ENCODE measurements at places on chromosomes 2 and 18.

GRCh38 chr2:2646433-2647051, 315.5 kb upstream of the MYT1L start:
- DNase-seq: no peak

DNA sequence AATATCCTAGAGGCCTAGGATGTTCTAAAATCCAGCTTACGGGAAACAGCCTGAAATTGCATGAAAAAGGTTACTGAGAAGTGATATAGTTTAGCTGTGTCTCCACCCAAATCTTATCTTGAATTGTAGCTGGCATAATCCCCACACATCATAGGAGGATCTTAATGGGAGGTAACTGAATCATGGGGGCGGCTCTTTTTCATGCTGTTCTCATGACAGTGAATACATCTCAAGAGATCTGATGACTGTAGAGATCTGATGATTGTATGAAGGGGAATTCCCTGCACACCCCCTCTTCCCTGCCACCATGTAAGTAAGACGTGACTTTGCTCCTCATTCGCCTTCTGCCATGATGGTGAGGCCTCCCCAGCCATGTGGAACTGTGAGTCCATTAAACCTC, 385.6 kb upstream of the ID2 start:
- no peak for DNase-seq

DNA sequence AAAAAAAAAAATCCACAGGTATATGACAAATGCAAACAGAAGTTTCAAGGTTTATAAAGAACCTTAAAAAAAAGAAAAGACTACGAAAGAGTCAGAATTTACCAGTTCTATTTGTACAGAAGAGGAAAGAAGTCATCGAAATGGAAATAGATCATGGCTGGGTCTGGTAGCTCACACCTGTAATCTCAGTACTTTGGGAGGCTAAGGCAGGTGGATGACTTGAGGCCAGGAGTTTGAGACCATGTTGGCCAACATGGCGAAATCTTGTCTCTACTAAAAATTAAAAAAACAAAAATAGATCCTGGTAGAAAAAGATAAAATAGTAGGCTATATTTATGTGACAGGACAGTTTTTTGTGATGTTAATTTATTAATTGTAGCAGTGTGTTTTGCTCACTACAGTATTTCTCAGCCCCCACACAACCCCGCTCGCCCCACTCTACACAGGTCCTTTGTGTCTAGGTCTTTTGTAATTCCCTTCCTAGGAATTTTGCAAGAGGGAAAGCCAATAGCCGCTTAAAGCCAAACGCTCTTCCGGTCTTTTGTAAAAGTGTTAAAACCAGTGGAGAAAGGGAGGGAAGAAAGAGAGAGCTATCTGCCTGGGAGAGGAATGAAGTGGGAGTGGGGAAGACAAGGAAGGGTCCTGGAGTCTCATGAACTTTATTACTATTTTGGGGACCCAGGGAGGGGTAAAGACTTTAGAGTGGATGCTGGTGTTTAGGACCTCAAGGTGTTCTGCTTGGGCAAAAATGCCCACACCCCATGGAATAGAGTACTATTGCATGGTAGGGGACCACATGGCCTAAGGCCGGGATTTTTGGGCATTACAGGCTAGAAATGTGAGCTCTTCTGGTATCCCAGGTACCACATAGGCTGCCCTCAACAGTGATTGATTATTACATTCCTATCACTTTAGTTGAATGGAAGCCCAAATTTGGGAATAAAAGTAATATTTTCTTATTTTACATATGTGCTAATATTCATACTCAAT, 59.4 kb upstream of the XPO1 start:
- DNase-seq: no peak

GRCh38 chr2:239846789-239847676, 178.1 kb downstream of the NDUFA10 start:
- no peak for DNase-seq

DNA sequence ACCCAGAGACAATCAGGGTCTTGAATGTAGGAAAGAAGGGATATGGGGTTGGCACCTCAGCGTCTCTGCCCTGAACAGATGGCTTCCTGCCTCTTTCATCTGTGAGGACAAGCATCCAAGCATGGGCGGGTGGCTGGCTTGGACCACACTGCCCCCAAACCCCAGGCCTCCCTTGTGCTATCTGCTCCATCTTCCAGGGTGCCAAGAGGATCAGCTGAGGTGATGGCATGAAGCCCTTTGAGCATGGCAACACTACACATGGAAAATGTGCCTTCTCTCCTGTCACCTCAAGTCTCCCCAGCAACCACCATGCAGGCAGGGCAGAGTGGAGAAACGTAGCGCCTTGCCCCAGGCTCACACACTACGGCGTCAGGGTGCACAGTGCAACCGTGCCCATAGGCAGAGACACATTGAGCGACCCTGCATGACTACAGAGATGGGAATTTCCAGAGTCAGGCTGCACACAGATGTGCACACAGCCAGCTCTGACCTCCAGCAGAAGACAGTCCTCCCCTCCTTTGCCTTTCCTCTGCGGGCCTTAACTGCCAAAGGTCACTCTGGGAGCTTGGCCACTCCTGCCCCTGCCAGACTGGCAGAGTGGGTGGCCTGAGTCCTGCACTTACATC, 1.5 kb downstream of the KCNIP3 start:
- no peak for DNase-seq

GRCh38 chr18:51194604-51195003, 2.9 kb downstream of the MEX3C start:
- peak; percentile 41 for DNase-seq

DNA sequence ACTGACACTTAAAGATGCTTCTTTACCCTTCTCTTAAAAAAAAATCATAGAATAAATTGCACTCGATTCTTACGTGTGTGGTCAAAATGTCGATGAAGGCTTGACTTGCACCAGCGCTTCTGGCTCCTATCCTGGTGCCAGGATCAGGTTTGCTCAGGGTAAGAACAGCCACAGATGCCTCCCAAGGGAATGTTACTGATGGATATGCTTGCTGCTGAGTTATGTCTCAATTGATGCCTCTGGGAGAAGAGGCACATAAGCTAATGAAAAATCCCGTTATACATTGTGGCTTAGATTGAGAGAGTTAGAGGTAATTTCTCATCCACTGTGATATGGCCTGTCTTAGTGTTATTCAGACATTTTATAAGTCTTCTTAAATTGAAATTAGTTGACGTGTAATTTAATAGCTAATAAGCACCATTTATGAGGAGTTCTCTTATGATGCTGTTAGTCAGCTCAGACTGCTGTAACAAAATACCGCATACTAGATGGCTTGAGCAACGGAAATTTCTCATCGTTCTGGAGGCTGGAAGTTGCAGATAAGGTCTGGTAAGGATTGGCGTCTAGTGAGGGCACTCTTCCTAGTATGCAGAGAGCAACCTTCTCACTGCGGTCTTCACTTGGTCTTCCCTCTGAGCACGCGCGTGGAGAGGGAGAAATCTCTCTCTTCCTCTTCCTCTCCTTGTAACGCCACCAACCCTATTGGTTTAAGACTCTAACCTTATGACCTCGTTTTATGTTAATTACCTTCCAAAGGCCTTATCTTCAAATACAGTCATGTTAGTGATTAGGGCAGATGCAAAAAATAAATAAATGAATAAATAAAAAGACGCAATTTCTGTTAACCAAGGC, 116.6 kb upstream of the NOSTRIN start:
- no peak for DNase-seq

DNA sequence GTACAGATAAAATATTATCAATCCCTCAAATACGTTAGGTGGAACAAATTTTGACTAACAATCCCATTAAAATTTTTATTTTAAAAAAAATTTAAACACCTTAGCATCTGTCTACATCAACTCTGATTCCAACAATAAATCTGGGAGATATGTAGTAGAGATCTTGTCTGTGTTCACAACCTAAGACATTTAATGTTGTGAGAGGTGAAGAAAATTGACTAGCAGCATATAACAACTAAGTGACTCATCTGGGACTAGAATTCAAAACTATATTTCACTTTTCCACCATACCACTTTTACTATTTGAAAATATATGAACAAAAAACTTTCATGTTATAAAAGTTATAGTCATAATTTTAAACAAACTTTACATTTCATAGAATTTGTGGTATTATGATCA, 97.9 kb downstream of the ATAD2B start:
- no peak for DNase-seq

GRCh38 chr18:73563901-73564472, 583.6 kb downstream of the FBXO15 start:
- DNase-seq: peak; percentile 29

- DNase-seq: no peak
Observed at GRCh38 chr2:229520691-229521096, 193.7 kb downstream of the DNER start.

DNA sequence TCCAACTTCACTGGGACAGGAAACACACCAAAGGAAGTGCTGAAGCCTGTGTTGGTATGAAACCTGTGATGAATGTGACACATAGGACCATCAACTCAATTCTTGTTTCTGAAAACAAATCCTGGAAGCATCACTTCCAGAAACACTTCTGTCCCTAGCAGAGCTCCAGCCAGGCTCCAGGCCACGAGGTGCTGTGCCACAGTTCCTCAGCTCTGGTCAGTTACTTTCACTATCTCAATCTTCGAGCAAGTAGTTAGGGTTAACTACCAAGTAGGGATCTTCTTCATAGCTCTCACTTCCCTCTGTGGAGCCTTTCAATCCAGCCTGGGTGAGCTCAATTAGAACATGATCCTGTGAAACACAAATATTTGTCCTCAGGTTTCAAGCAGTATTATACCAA, 3.6 kb upstream of the LCT start:
- DNase-seq: no peak

- DNase-seq: no peak
Observed at GRCh38 chr2:36574560-36574959, 23.4 kb downstream of the FEZ2 start.

DNA sequence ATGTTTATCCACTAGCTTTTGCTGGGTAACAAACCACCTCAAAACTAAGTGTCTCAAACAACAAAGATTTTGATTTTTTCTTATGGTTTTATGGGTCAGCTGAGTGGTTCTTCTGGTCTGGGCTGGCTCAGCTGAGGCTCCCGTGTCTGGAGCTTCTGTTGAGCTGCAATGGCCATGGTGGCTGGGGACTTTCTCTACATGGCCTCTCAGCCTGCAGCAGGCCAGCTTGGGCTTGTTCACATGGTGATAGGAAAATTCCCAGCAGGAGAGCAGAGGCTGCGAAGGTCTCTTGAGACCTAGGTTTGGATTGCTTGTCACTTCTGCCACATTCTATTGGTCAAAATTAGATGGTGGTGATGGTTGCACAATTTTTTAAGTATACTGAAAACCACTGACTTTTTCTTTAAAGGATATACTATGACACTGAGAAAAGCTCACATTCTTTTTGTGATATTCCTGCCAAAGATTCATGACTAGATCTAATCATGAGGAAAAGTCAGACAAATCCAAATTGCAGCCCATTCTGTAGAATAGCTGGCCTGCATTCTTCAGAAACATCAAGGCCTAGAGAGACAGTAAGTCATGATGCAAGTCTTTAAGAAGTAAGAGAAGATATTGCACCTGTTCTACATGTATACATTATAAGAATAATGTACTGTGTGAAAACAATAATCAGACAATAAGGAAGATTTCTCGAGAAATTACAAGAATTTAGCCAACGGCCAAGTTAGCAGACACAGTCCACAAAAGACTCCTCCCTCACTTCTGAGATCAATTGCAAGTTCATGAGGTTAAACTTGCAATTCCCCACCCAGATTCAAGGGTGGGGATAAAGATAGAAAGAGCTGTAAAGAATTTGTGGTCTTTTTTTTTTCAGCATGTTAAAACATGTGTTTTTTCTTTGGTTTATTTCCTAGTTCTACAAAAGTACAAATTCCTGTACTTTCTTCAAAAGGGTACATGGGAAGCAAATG, 35.0 kb upstream of the IL1R2 start:
- DNase-seq: no peak

DNA sequence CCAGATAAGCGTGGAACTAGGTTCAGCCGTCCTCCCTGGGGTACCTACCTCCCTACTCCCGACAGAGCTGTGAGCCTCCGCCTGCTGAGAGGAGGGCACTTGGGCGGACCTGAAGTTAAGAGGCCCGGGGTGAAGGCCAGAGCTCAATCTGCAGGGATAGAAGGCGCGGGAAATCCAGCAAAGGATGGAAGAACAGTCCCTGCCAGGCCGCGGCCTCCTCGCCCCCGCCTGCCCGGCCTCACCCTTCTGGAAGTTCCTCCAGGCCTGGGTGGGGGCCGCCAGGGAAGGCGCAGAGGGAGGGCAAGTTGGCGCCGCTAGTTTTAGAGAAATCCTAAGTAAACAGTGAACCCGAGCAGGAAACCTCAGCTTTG, 13.0 kb downstream of the EN1 start:
- DNase-seq: no peak

DNA sequence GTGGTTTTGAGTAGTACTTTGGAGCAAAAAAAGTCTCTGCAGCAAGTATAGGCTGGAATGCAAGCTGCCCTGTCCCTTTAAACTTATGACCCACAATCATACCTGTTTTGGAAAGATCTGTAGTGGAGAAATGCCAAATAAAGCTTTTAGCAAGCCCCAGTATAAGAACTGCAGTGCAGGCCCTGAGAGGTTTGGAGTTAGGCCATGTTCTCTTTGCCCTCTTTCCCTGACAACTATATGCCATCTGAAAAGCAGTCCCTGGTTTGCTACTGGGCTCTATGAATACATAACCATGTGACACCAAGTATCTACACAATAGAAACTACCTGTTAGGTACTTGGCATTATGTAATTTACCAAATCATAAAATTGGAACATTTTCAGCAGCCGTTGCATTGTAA, 267.4 kb upstream of the HNMT start:
- DNase-seq: no peak

- no peak for DNase-seq
Observed at GRCh38 chr2:140585016-140585415, 1545.8 kb downstream of the LRP1B start.

DNA sequence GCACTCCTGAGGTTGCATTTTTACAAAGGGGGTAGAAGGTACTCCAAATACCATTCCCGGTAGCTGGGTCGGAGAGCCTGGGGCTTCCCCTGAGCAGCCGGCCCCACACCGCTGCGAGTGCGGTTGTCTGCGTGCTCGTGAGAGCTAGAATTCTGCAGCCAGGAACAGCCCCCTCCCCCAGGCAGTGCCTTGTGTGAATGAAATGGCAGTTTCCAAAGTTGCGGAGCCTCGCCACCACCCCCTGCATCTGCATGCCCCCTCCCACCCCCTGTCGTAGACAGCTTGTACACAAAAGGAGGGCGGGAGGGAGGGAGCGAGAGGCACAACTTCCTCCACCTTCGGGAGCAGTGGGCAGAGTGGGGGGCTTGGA, 1.1 kb downstream of the MYCN start:
- peak; percentile 37 for DNase-seq

DNA sequence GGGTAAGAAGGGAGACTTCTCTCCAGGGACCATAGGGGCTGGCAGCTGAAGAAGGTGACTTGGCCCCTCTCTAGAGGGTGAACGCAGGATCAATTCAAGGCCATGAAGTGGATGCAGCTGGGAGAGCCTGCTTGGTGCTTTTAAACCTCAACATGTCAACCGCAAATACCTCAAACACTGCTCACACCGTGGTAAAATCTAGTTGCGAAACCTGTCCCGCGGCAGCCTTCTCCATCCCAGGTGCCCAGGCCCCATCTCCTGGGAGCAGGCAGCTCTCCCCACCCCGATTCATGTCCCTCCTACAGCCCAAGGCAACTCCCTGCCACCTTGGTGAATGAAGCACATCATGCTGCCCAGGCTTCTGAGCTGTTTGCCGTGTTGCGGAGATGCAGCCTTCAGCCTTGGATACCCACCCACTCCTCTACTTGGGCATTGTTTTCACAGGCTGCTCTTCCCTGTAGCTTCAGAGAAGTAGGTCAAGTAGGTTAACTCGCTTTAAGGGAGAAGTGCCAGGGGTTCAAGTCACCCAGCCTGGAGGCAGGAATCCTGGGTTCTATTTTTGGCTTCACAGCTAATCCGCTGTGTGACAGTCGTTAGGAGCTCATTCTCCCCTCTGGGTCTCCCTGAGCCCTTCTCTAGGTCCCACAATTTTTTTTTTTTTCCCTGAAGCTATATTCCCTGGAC, 6.2 kb upstream of the EFR3B start:
- DNase-seq: no peak

GRCh38 chr18:70028084-70028483, 80.4 kb upstream of the CD226 start:
- DNase-seq: no peak
